NCI-H1092 (cell line): ENCODE measurements at places on chromosomes 13 and 19.

DNA sequence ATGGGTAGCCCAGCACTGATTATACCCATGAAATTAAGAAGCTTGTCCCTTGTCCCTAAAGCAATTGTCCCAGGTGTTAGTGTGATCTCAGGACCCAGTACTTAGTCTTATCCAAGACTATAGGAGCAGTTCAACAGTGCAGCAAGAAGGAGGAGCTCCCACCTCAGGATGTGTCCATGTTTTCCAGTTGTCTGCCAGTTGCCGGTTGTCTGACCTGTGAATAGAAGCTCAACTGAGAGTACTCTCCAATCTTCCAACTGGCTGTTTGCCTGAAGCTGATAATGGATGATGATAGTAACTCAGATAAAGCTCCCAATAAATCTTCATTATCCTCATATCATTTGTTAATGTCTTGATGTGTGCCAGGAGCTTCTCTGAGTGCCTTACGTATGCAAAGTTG is 107.2 kb upstream of the HTR2A start:
- no peak for DNase-seq

GRCh38 chr13:107395927-107396662 is 819.2 kb downstream of the LIG4 start:
- DNase-seq, result peak; percentile 12

- peak; percentile 53 for DNase-seq
Observed at GRCh38 chr19:2332341-2333026, 4.0 kb downstream of the SPPL2B start.

- DNase-seq, result no peak
Observed at GRCh38 chr19:6041991-6042481, 64.1 kb upstream of the RANBP3 start.

GRCh38 chr19:17352608-17353280 is 15.4 kb downstream of the GTPBP3 start:
- DNase-seq, result no peak

- DNase-seq, result no peak
Observed at GRCh38 chr13:26735677-26736076, 24.9 kb downstream of the GPR12 start.

GRCh38 chr13:47372751-47373150 is 475.9 kb upstream of the HTR2A start:
- DNase-seq, result no peak
